ENCODE measurements at places on chromosomes 1 and 21.
A peak's percentile ranks its signal among the peaks of the same experiment; 100 is the strongest.

- peaks cover 23% of the 10 kb centered on the region for H3K36me3 ChIP-seq
- DNase-seq: peak; percentile 84
- peak within 1 kb of the TSS; percentile 97 for H3K27ac ChIP-seq
Measured at GRCh38 chr1:160795951-160796383, at the start of gene LY9. LY9 (plus strand) TSS chr1:160796174; CDS start chr1:160796188, 14 bp downstream.

- H3K36me3 ChIP-seq: no peaks in the 10 kb centered on the region
- DNase-seq: no peak
- H3K27ac ChIP-seq: no peak overlapping the region
- no peak overlapping the region for H3K4me3 ChIP-seq
Measured at GRCh38 chr1:188584119-188584518, 1755.4 kb downstream of the PLA2G4A start.

DNA sequence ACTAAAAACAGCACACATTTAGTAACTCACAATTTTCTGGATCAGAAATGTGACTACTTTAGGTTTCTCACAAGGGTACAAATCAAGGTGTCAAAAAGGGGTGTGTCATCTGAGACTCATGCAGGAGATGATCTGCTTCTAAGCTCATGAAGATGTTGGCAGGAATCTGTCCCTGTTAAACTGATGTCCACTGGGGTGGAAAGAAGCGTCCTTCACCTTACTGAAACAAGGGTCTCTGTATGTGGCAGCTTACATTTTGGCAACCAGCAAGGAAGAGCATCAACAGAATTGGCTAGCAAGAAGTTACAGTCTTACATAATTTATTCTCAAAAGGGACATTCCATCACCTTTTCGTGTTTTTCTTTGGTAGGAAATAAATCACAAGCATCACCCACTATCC, 1223.8 kb downstream of the AMY1C start:
- H3K27me3 ChIP-seq: no peaks in the 10 kb centered on the region
- no peak overlapping the region for H3K27ac ChIP-seq
- DNase-seq: no peak
- H3K36me3 ChIP-seq: no peaks in the 10 kb centered on the region

DNA sequence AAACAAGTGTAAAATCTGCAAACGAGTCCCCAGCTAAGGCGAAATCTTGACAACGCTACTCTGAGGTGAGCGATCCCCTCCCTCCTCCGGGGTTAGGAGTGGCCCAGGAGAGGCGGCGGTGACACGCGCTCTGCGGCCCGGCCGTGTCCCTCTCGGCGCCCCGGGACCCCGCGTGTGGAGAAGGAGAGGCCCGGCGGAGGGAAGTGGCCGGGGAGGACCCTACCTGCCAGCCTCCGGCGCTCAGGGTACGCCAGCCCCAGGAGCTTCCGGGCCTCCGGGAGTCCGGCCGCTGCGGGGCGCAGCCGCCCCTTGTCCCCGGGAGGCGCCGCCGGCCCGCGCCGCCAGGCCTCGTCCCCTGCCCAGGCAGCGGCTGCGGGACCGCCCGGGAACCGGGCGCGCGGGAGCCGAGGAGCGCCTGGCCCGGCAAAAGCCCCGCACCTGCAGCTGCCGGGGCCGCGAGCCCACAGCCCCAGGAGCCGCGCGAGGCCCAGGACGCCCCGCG, 543 bp downstream of the ABCB10 start:
- peak overlapping the region; percentile 85 for H3K4me3 ChIP-seq
- H3K27ac ChIP-seq: peak overlapping the region; percentile 87
- H3K4me1 ChIP-seq: peaks cover 56% of the 10 kb centered on the region
- DNase-seq: peak; percentile 25
- peaks cover 8% of the 10 kb centered on the region for H3K36me3 ChIP-seq

GRCh38 chr1:192099328-192099727, 58.9 kb upstream of the RGS18 start:
- H3K27ac ChIP-seq: no peak overlapping the region
- H3K36me3 ChIP-seq: no peaks in the 10 kb centered on the region
- DNase-seq: no peak
- H3K4me1 ChIP-seq: no peaks in the 10 kb centered on the region
- no peaks in the 10 kb centered on the region for H3K27me3 ChIP-seq

DNA sequence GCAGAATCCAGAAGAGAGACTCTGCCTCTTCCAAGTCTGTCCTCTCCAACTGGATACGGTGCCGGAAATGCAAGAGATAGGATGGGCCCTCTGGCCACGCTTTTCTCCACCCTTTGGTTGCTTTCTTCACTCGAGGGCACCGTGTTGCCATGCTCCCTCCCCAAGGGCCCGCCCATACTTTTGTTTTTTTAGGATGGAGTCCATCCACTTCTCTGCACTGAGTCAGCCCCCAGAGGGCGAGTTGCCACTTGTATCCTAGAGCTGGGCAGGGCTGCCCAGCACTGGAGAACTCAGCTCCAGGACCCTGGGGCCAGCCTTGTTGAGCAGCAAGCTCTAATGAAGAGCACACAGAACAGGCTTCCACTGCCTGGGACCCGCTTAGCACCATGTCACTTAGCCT, 25.5 kb downstream of the IFNGR2 start:
- H3K27me3 ChIP-seq: no peaks in the 10 kb centered on the region
- peaks cover 64% of the 10 kb centered on the region for H3K36me3 ChIP-seq
- H3K4me1 ChIP-seq: peaks cover 24% of the 10 kb centered on the region
- H3K4me3 ChIP-seq: no peak overlapping the region
- no peak for DNase-seq

DNA sequence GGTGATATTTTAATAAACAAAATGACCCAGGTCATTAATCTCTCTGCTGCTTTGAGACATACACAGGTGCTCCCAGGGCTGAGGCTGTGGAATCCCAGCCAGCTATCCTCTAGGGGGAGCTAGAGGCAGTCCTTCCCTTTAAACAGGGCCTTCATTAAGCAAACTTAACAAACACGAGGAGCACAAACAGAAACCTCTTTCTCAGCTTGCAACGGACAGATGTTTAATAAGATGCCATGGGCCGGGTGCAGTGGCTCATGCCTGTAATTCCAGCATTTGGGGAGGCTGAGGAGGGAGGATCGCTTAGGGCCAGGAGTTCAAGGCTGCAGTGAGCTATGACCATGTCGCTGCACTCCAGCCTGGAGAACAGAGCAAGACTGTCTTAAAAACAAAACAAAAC, 106.7 kb downstream of the HIVEP3 start:
- peaks cover 47% of the 10 kb centered on the region for H3K4me1 ChIP-seq
- peak overlapping the region; percentile 59 for H3K27ac ChIP-seq
- H3K4me3 ChIP-seq: no peak overlapping the region
- DNase-seq: peak; percentile 34
- H3K27me3 ChIP-seq: no peaks in the 10 kb centered on the region
- no peaks in the 10 kb centered on the region for H3K36me3 ChIP-seq

- H3K4me1 ChIP-seq: peaks cover 7% of the 10 kb centered on the region
- DNase-seq: no peak
- no peaks in the 10 kb centered on the region for H3K27me3 ChIP-seq
- no peaks in the 10 kb centered on the region for H3K36me3 ChIP-seq
Measured at GRCh38 chr21:36852864-36853263, 113.6 kb downstream of the HLCS start.

- no peaks in the 10 kb centered on the region for H3K27me3 ChIP-seq
- peaks cover 7% of the 10 kb centered on the region for H3K36me3 ChIP-seq
- peak overlapping the region; percentile 99 for H3K27ac ChIP-seq
- peaks cover 22% of the 10 kb centered on the region for H3K4me1 ChIP-seq
Measured at GRCh38 chr21:37365517-37366481, 774 bp upstream of the DYRK1A start.

GRCh38 chr1:183970516-183971300, 66.8 kb downstream of the COLGALT2 start:
- no peak for DNase-seq
- H3K27me3 ChIP-seq: peaks cover 12% of the 10 kb centered on the region
- H3K4me1 ChIP-seq: no peaks in the 10 kb centered on the region
- H3K27ac ChIP-seq: no peak overlapping the region
- H3K4me3 ChIP-seq: no peak overlapping the region

DNA sequence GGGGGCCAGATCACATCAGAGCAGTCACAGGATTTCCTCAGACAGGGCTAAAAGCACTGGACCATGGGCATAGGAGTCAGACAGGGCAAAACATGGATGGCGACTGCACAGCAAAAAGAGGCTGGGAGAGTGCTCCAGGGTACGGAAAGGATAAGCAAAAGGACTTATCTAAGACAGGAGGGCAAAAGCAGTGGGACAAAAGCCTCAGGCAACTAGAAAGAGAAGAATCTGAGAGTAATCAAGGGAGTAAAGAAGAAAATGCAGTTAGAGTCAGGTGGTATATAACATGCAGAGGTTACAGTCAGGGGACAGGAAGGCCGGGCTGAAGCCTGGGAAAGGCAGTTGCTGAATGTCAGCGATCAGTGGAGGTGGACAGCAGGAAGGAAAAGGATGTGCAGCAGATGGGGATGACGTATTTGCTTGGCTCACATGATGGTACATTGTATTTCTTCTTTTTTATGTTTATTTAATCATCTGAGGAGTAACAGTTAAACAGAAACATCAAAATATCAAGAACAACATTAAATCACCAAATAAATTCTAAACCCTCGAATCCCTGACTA, 63.1 kb upstream of the CNN3 start:
- DNase-seq: no peak
- no peaks in the 10 kb centered on the region for H3K27me3 ChIP-seq
- no peak overlapping the region for H3K4me3 ChIP-seq
- H3K36me3 ChIP-seq: no peaks in the 10 kb centered on the region

- DNase-seq: no peak
- no peak overlapping the region for H3K4me3 ChIP-seq
- no peak overlapping the region for H3K27ac ChIP-seq
- H3K27me3 ChIP-seq: no peaks in the 10 kb centered on the region
- no peaks in the 10 kb centered on the region for H3K36me3 ChIP-seq
- H3K4me1 ChIP-seq: no peaks in the 10 kb centered on the region
Measured at GRCh38 chr1:222284466-222284865, 263.4 kb downstream of the HHIPL2 start.
